ENCODE measurements at places on chromosomes 1 and 21. TPM values are rescaled to one million over a fixed set of nuclear protein-coding genes. Genes with fewer than 3 reads are reported as not detected.

The SLC30A2 gene
- not detected for total RNA-seq

The TMIGD3 gene
- total RNA-seq = not detected

The LRRC39 gene
- total RNA-seq = not detected

The FAM89A gene
- total RNA-seq = 28.4 TPM

The KPRP gene
- not detected for total RNA-seq

The SYTL1 gene
- total RNA-seq = 96.0 TPM

The PROK1 gene
- not detected for total RNA-seq

The UTS2 gene
- total RNA-seq = 0.33 TPM

The NES gene
- 0.85 TPM for total RNA-seq
